ENCODE measurements at places on chromosomes 1 and 21.

DNA sequence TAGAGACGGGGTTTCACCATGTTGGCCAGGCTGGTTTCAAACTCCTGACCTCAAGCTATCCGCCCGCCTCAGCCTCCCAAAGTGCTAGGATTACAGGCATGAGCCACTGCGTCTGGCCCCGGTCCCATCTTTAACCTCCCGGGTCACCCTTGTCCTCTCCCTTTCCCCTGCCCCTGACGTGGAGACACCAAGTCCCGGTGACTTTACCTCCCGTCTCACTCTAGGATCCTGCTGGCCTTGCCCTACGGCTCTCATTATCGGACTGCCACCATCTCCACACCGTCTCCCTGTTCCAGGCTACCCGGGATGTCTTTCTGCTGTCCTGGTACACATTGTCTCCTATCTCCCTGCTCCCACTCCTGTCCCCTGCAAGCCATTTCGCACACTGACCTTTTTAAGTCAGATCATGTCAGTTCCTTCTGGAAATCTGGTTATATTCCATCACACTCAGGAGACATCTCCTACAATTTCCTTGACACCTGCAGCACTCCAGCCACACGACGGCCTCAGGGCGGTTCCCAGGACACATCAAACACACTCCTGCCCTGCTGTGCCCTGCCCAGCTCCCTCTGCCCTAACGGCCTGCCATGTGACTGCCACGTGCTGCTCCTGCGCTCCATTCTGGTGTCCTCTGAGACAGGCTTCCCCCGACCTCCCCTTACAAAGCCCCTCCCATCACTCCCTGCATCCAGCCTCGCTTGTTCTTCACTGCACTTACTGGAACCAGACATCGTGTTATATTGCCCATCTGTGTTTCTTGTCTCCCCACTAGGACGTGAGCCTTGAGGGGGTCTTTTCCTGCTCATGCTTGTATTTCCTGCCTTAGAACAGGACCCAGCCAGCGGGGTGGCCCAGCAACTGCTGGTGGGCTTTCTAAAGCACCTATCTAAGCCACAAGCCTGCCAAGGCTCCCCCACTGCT lies 32.7 kb downstream of the TTC39A start:
- no peak for DNase-seq

GRCh38 chr21:40686526-40686925 lies 160.4 kb downstream of the DSCAM start:
- no peak for DNase-seq

DNA sequence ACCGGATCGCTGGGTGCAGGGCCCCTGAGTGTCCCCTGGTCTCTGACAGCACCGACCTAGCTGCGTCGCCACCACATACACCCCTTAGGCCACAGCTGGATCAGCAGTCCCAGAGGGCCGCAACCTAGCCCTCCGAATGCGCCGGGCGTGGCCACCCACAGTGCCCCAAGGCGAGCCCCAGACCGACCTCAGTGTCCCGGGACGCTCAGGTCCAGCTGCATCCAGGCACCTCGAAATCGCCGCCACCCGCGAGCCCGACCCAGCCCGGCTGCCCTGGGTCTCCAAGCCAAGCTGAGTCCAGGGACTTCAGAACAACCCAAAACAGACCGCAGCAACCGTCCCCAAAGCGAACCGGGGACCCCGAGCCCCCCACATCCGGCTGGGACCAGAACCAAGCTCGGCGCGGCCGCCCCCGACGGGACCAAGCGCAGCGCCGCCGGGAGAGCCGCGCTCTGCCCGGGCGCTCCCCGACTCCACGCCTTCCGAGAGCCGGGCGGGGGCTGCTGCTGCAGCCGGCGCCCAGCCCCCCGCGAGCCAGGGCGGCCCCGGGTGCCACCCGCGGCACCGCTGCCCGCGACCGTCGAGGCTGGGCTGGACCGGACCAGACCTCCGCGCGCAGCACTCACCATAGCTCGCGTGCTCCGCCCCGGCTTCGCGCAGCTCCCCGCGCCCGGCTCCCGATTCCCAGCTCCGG lies 54.6 kb upstream of the ECE1 start:
- no peak for DNase-seq

- DNase-seq = no peak
Measured at GRCh38 chr1:233935297-233935868, 30.9 kb downstream of the SLC35F3 start.

GRCh38 chr21:28827422-28827821 lies 165.3 kb downstream of the LTN1 start:
- DNase-seq = no peak

DNA sequence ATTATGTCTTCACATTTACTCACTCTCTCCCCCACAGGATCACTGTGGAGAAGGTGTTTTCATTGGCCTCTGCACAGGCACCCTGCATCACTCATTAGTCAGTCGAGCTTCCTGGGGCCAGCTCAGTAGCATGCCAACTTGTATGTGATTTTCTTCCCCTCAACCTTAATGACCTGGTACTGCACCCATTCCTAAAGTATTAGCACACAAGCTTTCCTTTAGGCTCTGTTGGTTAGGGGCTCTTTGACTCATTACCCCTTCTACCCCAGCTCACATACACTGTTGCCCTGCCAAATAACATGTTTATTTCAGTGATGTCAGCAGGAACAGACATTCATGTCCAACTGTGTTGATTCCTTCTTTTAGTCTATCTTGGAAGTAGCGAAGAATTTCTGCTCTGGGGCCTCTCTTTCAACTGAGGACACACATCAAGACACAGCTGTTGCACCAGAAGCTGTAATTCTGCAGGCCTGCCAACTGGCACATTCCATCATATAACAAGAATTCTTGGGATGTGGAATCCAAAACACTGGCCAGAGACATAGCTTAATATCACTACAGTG lies 603.5 kb upstream of the ADAMTS5 start:
- DNase-seq = no peak

DNA sequence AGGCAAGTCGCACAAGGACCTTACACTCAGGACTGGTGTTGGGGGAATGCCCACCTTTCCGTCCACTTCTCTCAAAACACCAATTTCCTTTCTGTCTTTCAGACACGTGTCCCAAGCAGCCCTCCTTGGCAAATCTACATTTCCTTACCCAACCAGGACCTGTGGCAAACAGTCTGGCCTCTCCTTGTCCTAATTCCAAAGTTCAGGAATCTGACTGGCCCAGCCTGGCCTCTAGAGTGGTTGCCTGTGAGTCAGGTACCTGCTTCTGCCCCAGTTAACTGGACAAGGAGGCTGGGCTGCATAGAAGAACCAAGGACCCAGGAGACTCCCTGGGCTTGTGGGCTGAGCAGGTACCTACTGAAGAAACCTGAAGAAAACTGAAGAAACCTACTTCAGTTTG lies 34.3 kb upstream of the CITED4 start:
- no peak for DNase-seq

Data from CD4-positive, alpha-beta T cell treated with Interleukin-21 for 1 hour (primary cell).